ENCODE measurements at places on chromosomes 1 and 21.
A peak's percentile ranks its signal among the peaks of the same experiment; 100 is the strongest.

DNA sequence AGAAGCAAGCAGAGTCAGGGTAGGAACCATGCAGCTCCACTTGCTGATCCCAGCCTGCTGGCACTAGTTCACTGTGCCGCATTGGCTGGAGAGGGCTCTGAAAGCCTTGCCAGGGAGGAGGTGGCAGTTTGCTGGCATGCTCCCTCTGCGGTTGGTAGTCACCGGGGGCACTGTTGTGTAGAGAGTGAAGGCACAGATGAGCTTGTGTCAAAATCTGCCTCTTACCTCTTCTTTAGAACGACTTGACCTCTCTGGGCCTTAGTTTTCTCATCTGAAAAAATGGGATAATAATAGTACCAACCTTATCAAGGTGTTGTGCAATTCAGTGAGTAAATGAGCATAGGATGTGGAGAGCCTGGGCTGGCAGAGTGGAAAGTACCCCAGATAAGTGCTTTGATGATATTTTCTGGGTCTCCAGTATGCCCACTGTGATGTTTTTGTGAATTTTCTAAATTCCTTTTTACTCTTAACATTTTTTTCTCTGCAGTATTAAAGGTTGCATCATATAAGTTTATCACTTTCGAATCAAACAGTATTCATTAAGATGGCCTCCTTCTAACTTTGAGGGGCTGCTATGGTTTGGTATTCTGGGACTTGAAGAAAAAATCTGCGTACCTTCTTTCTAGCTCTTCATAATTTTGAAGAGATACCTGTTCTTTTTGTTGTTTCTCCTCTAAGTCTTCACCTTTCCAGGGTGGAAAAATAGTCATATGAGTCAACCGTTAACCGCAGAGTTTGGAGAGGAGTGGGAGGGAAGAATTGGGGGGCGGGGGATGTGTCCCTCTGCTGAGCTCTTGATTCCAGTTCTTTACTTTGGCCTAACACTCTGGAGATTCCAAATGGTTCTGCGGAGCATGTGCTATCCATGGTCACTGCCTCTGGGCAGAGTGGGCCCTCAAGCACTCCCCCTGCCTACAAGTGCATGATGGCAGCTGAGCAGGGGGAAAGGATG, 26.8 kb downstream of the SZRD1 start:
- no peak for DNase-seq

- DNase-seq = no peak
Measured at GRCh38 chr1:98766255-98766654, 104.7 kb downstream of the SNX7 start.

GRCh38 chr1:18256282-18257235, 149.0 kb downstream of the IGSF21 start:
- DNase-seq = no peak

DNA sequence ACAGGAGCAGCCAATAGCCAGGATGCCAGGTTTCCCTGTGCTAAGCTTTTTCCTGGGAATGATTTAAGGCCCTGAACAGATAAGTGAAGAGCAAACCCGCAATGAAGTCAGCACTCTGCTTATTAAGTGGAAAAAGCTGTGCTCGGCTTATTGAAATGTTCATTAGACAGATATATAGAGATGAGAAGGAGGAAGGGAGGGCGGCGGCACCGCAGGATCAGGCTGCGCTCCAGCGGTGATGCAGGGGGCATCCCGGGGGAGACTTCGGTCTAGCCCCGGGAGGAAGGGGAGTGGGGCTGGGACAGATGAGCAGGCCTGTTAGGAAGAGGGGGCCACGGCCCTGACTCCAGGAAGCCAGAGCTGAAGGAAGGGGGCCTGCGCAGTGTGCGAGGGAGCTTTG, 115.0 kb downstream of the TMEM53 start:
- DNase-seq = no peak

DNA sequence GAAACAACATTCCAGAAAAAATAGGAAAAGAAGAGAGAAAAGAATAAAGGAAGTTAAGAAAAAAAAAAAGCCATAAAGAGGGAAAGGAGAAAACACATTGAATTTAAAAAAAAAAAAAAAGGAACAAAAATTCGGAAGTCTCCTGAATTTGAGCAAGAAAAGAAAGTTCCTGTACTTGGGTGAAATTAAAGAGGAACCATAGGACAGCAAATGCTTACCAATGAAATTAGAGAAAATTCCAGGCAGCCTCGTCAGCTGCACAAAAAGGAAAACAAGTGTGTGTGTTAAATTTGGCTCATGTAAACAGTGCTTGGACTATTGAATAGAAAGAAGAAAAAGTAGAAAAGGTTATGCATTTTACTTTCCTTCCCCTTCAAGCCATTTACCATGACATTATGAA, 4.9 kb downstream of the IL12RB2 start:
- DNase-seq = no peak

GRCh38 chr1:197619008-197619640, 156.2 kb downstream of the DENND1B start:
- DNase-seq = peak; percentile 48

GRCh38 chr21:41805038-41805437, 38.2 kb upstream of the RIPK4 start:
- no peak for DNase-seq

DNA sequence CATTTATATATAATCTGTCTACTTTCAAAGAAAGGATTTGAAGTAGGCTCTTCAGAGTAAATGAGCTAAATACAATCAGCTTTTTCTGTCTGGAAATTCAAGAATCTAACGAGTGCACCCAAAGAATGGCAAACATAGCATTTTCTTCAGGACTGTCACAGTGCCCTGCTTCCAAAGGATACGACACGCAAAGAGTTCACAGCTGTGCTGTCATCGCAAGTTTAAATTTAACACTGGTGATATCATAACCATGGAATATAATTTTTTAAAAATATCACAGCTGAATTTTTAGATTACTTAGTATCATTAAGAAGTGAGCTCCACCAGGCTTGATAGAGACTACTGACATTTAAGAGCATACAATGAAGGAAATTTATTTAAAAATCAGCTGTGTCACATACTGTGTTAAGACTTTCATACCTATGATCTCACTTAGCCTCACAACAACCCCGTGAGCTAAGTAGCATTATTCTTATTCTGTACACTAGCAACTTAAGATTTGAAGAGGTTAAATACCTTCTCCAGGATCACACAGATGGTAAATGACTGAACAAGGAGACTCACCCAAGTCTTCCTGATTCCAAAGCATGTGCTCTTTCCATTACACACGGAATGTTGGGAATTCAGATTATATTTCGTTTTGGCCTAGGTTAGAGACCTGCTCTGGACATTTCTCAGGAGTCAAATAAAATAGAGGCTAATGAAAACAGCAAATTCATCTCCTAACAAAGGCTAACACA, 46.2 kb upstream of the PRRX1 start:
- DNase-seq = no peak

- DNase-seq = no peak
Measured at GRCh38 chr1:221462345-221462744, 279.5 kb downstream of the DUSP10 start.

GRCh38 chr1:218712677-218713076, 367.5 kb downstream of the TGFB2 start:
- DNase-seq = no peak
